ENCODE measurements at places on chromosomes 7 and 10.

DNA sequence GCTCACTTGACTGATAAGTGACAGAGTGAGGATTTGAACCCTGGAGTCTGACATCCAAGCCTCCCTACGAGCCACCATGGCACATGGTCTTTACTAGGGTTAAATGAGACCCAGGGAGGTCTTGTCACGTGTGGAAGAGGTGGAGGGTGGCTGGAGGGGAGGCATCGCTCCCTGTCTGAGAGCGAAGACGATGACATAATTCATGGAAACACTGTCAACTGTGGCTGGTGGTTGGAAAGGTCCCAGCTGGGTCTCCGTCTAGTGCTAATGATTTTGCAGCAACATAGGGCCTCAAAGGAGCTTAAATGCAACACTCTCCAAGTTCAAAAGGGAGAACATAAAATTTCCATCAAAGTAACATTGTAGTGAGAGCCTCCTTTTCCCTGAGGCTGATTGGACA lies 99.9 kb upstream of the BAIAP2L1 start:
- no peak for DNase-seq

- no peak for DNase-seq
These were observed 89.2 kb downstream of the ZNF365 start for GRCh38 chr10:62463364-62463763.

- DNase-seq, result no peak
These were observed 201.5 kb upstream of the GNAI1 start for GRCh38 chr7:79933144-79933543.

- DNase-seq, result peak; percentile 85
These were observed 38.9 kb upstream of the RHEB start for GRCh38 chr7:151558575-151558974.

GRCh38 chr7:137818036-137818435 lies 28.7 kb downstream of the DGKI start:
- no peak for DNase-seq
